ENCODE measurements at places on chromosomes 12 and 14.
A peak's percentile ranks its signal among the peaks of the same experiment; 100 is the strongest.

GRCh38 chr14:73245480-73246325 is 8.4 kb downstream of the PAPLN start:
- DNase-seq = no peak

GRCh38 chr14:39890026-39890425 is 457.8 kb upstream of the FBXO33 start:
- DNase-seq = no peak

DNA sequence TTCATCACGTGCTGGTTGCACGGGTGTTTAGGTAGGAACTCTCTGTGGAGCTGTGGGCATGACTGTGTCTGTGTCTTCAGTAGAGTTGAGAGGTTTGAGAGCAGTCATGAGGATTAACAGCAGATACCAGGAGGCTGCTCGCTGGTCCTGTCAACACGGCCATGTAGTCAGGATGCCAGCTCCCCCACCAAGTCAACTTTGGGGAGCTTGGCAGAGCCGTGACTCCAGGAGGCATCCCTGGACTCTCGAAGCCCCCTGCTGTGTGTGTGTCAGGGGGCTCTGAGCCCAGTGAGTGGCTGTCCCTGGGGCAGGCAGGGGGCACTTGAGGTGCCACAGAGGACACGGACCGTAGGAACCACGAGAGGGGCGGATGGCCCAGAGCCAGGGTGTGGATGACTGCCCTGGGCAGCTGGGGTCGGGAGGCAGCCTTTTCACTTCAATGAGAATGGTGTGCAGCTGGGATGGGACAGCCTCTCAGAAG is 7.2 kb upstream of the GPR132 start:
- no peak for DNase-seq

GRCh38 chr14:101361044-101361443 is 200.3 kb upstream of the DIO3 start:
- DNase-seq = no peak

DNA sequence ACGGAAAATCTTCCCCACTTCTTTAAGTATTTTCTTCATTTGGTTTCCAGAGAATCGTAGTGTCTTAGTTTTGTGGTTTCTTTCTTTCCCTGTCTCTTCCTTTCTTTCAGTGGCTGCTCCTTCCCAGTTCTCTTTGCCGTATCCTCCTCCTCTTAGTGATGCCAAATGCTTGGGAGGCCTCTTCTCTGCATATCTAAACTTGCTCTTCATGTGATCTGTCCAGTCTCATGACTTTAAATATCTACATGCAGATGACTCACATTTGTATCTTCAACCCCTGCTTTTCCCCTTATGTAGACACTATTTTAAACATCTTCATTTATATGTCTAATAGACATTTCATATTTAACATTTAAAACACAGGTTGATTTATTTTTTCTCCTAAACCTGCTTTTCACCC is 149.2 kb downstream of the PTCSC3 start:
- DNase-seq = no peak

GRCh38 chr12:118371321-118372282 is 1.1 kb downstream of the TAOK3 start:
- no peak for DNase-seq

GRCh38 chr14:59328454-59328853 is 136.7 kb downstream of the GPR135 start:
- no peak for DNase-seq

DNA sequence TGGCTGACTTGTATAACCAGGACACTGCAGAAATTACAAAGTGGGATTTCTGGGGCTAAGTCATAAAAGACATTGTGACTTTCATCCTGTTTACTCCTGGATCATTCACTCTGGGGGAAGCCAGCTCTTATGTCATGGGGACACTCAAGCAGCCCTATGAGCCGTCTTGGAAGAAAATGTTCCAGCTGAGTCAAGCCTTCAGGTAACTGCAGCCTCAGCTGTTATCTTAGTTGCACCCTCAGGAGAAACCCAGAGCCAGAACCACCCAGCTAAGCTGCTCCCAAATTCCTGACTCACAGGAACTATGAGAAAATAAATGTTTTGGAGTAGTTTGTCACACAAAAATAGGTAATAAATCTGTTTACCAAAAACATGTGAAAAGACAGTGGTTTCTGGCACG is 43.1 kb upstream of the GXYLT1 start:
- DNase-seq = peak; percentile 12

DNA sequence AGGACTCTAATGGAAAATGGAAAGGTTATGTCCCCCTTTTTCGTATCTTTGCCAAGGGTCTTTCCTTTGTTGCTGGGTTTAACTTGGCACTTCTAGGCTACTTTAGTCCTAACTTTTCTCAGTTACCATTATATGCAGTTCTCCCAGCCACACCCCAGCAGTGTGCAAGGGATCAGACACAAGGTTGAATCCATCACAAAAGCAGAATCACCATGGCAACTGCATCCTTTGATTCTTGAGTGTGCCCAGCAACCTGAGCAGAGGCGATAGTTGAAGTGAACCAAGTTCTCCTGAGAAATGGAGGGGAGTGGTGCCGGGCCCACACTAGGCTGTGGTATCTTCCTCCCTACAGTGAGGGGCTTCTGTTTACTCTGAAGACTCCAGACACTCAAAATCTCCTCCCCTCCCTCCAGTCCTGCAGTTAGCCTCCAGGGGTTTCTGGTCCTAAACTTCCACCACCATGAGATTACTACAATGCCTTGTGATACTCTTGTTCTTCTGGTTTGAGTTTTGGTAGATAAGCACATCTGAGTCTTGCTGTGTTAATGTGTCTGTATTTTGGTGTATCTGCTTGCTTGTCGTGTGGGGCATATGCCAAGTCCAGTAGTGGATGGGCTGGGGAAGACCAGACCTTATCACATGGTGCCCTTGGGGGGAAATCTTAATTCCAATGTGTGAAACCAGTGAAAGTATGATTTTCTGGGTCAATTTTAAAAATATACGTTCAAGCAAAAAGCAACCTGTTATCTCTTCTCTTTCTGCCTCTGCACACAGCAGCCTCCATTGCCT is 183.9 kb downstream of the CACNA1C start:
- DNase-seq = no peak

- no peak for DNase-seq
Observed at GRCh38 chr14:100807979-100808734, 17.8 kb upstream of the MEG3 start.

- DNase-seq = no peak
Observed at GRCh38 chr12:93042283-93042682, 113.2 kb upstream of the EEA1 start.

DNA sequence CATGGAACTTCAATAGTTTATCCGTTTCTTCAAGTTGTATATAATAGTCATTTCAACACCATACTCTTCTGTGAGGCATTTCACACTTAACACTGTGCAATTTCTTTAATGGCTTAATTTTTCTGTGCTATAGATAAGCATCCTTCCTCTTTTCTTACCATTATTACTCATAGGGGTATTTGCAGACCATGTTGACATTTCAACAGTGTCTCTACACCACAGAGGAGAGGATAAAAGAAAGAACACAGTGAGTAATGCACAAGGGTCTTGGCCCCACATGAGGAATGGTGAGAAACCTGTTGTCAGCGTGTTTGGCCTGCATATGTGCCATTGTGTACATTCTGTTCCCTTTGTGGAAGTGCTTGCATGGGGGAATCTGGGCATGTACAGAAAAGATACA is 421.5 kb upstream of the MDGA2 start:
- DNase-seq = no peak

- DNase-seq = no peak
Observed at GRCh38 chr14:101497684-101498525, 63.4 kb upstream of the DIO3 start.

DNA sequence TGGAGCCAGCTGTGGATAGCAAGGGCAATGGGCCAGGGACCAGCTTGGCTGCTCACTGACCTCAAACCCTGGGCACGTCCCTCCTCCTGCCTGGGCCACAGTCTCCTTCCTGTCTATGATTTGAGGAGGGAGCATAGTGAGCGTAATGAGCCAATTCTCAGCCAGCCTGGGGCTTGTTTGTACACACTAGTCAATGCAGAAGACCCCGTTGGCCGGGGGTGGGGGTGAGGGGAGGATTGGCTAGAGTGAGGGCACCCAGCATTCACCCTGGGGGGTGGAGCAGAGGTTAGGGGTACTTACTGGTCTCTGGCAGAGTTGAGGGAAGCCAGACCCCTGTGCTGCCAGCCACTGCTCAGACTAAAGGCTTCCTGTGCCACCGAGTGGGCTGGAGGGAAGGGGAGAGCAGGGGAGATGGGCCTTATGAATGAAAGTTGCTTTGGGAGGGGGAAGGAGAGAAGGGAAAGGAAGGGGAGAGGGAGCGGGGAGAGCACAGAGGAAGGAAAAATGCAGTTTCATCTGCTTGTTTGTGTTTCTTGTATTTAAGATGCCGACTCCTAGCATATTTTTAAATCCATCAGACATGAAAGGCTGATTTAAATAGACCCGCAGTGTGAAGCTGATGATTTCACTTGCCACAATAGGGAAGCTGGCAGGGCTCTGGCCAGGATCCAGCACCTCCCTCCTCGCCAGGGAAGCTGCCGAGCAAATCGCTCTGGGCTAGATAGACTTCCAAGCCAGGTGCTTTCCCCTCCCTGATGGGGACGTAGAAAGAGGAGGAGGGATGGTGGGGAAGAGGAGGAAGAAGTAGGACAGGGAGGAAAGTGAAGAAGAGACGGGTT is 114.0 kb downstream of the PRMT8 start:
- DNase-seq = peak; percentile 37

DNA sequence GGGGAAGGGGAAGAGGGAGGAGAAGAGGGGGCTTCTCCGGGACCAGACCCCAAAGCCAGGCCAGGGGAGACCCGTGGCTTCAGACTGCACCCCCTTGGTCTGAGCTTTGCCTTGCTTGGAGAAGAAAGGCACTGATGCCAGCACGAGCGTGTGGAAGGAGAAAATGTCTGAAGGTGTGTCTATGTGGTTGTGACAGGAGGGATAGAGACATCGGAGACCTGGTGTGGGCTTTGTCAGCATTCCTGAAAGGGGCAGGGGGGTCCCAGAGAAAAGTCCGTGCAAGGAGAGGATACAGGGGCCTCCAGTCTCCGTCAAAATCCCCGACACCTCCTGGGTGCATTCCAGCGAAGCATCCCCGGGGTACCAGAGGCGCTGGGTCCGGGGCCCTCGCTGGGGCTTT is 139.0 kb upstream of the LHX5 start:
- no peak for DNase-seq

DNA sequence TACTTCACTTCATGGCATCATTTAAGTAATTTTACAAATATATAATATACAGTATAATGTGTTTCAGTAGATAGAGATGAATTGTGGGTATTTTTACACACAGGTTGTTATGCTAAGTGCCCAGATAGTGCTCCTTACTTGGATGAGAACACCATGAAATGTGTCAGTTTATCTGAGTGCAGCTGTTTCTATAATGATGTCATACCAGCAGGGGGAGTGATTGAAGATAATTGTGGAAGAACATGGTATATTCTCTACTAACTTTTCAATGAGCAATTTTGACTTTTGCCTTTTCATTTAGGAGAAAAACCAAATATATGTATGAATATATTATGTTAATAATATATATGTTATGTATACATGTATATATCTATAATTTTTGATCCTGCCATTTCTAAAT is 221.6 kb downstream of the LRRK2 start:
- peak; percentile 4 for DNase-seq

- DNase-seq = no peak
Observed at GRCh38 chr14:89926694-89927093, 27.8 kb downstream of the EFCAB11 start.

DNA sequence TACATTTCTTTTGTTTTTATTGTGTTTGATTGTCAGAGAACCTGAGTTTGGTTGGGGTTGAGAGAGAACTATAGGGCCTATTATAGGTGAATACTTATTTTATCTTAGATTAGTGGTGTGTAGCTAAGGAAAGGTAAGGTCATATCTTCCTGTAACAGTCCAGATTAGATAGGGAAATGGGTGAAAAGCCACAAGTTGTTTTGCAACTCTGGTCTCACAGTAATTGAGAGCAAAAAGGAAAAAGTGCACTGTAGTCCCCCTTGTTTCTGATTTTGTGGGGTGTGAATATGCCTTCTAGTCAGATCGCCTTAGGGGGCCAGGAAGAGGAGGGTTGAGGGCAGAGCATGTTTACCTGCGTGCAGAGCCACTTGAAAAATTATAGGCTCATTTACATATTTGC is 8.9 kb downstream of the MSRB3 start:
- no peak for DNase-seq

DNA sequence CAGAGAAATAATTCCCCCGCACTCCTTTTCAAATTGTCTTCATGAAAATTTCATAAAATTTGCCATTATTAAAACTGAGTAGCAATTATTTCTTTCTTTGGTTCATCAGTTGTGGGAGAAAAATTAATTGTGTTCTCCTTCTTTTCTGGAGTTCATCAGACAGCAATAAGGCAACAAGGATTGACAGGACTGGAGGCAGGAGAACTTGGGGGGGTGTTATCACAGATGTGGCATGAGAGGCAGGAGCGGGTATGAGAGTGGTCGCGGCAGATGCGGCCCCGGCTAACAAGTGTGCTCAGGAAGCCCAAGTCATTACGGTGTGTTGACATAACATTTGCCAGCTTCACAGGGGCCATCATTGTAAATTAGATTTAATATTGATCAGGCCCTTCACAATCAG is 306.6 kb upstream of the TMPO start:
- no peak for DNase-seq

DNA sequence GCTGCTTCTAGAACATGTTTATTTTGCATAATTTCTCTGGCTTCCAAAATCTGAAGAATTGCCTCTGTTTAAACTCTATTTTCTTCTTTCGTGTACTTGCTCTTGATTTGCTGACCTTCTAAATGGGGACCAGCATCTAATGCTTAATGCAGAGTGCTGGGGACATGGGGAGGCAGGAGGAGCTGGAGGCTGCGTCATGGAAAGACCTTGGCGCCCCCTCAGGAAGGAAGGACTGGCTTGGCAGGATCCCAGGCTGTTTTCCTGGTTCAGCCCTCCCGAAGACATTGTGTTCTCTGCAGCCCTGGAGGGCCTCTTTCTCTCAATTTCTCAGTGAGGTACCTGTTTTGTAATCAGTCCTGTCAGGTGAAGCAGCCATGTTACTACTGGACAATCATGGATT is 5.5 kb downstream of the PRKCH start:
- DNase-seq = no peak

GRCh38 chr12:18683327-18684013 is 54.3 kb downstream of the PLCZ1 start:
- no peak for DNase-seq

DNA sequence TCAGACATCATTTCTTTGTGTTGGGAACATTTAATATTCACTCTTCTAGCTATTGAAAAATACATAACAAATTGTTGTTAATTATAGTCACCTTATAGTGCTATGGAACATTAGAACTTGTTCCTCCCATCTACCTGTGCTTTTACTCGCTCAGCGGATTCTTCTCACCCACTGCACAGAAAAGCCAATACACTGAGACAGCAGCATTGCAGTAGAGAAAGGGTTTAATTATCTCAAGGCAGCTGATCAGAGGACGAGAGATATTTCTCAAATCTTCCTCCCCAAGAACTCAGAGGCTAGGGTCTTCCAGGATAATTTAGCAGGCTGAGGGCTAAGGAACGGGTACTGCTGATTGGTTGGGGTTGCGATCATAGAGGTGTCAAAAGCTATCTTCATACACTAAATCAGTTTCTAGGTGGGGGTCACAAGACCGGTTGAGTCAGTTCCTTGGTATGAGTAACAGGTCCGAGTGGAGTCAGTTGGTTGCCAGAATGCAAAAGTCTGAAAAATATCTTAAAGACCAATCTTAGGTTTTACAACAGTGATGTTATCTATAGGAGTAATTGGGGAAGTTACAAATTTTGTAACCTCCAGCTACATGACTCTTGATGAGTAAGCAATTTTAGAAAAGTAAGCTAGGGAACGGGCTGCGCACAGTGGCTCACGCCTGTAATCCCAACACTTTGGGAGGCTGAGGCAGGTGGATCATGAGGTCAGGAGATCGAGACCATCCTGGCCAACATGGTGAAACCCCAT is 173.1 kb downstream of the FBXL14 start:
- DNase-seq = no peak
